OCI-LY7 (cell line): ENCODE measurements at places on chromosomes 11 and 22. TPM values are rescaled to one million over a fixed set of nuclear protein-coding genes. Genes with fewer than 3 reads are reported as not detected.

C11orf91 gene
- total RNA-seq = not detected in 2 replicates

HBD gene
- total RNA-seq = not detected in 2 replicates

NAV2 gene
- total RNA-seq = 0.33 and 0.68 TPM in 2 replicates

DNA sequence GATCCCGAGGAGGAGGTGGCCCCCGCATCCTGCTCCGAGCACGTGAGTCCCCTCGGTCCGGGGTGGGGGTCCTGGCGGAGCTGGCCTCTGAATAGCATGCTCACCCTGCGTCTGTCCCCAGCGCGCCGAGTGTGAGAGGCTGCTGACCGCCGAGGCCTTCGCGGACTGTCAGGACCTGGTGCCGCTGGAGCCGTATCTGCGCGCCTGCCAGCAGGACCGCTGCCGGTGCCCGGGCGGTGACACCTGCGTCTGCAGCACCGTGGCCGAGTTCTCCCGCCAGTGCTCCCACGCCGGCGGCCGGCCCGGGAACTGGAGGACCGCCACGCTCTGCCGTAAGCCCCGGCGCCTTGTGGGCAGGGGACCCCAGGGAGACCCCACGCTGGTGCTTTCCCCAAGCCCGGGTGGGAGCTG lies 3.5 kb downstream of the MUC2 start:
- no peak for DNase-seq

DNA sequence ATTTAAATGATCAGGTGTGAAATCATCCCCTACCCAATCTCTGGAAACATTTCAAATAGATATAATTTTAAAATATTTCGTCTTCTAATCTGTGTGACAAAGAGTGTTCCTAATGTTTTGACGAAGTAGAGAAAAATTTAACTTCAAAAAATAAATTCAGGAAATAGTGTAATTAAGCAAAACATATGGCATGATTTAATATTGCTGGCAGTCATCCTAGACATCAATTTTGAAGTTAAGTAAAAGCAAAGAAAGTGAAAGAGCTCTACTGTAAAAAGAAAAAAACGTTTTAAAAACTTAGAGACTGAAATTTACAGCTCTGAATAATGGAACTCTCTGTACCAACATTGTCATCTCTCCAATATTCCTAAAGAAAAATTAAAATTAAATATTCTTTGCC lies 1062.3 kb downstream of the LRRC4C start:
- no peak for DNase-seq

GRCh38 chr11:19869466-19869865 lies 156.8 kb downstream of the NAV2 start:
- no peak for DNase-seq

DNA sequence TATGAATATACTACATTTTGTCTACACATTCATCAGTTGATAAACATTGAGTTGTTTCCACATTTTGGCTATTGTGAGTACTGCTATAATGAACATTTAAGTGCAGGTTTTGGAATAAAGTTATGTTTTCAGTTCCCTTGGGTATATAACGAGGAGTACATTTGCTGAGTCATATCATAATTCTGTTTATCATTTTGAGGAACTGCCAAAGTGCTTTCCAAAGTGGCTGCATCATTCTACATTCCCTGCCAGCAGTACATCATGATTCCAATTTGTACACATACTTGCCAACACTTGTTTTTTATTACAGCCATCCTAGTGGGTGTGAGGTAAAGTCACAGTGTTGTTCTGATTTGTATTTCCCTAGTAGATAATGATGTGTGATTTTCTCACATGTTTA lies 1458.6 kb upstream of the TENM4 start:
- no peak for DNase-seq

DNA sequence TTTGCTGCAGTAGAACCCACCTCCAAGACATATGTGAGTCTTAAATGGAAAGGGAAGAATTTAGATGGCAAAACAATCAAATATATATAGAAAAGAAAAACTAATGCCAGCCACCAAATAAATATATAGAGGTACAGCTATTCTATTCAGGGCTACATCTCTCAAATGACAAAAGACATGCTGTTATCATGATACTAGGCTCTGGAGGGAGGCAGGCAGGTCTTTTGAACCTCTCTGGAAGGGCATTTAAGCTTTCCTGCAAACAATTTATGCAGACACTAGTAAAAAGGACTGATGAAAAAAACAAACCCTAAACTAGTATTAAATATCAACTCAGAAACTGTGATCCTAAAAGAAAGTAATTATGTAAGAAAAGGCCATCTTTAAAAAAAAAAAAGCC lies 24.4 kb downstream of the UEVLD start:
- DNase-seq = no peak

GRCh38 chr11:64196626-64197025 lies 9.9 kb upstream of the FERMT3 start:
- DNase-seq = no peak

DNA sequence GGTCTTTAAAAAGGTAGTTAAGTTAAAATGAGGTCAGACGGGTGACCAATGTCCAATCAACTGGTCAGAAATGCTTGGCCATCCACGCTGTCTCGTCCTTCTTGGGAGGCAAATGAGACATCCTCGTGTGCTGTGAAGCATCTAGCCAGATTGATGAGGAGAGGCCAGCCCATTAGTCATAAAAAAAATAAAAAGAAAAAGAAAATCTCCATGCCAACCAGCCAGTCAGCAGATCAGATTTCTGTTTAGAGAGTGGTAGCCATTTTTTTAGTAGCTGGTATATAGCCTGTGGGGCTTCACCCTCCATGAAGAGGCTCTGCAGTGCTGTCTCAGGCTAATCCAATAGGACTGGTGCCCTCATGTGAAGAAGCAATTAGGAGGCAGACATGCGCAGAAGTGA lies 343.1 kb upstream of the SYN3 start:
- no peak for DNase-seq

GRCh38 chr22:50490531-50491308 lies 4.1 kb downstream of the MIOX start:
- peak; percentile 35 for DNase-seq
